ENCODE measurements at places on chromosomes 6 and 20.

GRCh38 chr6:20879526-20879925, 345.3 kb downstream of the CDKAL1 start:
- no peak for DNase-seq

DNA sequence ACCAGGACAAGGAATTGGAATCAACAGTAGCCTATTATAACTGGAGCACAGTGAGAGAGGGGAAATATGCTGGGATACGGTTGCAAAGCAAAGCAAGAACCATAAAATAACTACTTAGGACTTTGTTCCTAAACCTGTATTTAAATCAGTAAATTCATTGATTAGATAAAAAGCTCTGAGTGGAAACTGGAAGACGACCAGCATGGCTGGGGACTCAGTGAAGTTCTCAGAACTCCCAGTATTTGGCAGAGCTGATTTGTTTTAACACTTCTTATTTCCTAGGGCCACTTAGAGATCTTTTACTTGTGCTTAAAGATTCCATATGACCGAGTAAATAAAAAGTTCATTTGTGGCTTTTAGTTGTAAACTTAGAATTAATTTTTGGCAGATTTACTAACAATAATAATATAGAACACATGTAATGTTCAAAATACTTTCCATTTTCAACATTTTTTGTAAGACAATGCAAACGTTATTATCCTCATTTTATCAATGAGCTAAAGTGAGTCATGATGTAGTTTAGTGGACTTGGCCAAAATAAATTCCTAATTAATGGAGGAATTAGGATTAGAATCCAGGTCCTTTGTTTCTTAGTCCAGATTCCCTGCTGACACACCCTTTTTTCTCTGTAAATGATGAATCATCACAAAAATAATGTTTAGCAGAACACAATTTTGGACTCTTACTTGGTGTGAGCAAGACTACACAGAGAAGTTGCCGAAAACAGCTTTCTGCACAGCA, 392.9 kb downstream of the GJA1 start:
- no peak for DNase-seq

DNA sequence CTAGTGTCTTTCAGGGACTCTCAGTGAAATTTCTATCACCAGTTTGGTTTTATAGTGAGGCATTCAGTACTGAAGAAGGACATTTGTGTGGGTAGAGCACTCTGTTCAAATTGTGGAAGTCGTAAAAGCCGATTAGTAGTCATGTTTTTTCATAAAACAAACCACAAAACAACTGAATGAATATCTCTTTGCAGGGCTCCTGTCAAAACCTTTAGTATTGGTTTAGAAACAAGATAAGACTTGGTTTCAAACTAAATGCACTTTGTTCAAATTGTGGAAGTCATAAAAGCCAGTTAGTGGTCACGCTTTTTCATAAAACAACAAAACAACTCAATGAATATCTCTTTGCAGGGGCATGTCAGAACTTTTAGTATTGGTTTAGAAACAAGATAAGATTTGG, 23.8 kb downstream of the ADGRF4 start:
- DNase-seq, result no peak

DNA sequence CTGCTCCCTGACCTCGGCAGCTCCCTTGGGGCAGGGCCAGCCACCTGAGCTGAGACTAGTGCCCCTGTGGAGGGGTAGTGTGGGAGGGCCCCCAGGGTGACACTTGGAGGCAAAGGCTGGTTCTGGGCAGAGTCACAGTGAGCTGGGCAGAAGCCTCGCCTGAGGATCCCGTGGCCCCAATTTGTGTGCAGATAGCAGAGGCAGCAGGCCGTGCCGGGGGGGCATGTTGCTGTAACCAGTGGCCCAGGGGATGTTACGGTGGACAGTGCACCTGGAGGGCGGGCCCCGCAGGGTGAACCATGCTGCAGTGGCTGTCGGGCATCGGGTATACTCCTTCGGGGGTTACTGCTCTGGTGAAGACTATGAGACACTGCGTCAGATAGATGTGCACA, 2.9 kb downstream of the KLHDC3 start:
- DNase-seq, result no peak

DNA sequence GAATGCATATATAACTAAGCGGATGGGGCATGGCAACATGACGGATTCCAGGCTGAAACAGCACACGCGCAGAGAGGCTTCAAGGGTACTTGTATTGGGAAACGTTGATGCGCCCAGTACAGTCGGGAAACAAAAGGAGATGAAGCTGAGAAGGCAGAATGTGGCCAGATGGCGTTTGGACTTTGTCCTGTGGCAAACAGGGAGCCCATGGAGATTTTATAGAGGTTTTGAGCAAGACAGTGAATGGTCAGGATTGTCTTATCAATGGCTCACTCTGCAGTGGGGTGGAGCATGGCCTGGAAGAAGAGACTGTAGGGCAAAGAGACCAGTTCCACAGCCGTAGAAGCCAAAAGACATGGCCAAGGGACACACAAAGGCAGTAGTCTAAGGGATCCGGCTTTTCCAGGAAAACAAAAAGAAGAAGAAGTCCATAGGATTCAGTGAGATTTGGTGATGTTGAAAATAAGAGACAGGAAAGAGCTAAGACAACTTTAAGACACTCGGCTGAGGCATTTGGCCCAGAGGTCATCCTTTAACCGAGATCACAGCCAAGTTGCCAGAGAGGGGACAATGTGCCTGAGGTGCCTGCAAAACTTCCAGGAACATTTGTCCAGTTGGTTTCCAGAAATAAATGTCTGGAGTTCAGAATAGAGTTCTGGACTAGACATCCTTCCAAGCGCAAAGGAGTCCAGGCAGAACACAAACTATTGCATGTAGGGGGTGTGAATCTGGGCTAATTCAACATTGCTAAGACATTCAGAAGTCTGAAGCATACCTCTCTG, 123.0 kb upstream of the RREB1 start:
- DNase-seq, result no peak

DNA sequence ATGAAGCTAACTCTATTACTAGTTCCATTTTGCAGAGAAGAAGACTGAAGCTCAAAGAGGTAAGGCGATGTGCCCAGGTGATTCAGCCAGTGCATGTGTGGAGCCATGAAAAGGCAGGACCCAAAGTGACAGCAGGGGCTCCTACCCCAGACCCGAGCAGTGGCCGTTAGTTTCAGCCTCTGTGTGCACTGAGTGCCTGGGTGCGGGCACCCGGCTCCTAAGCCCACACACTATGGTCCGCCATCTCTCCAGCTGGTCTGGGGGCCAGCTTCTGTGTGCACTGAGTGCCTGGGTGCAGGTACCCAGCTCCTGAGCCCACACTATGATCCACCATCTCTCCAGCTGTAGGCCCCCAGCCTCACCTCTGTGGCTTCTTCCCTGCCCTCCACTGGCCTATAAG, 123.5 kb upstream of the CST7 start:
- no peak for DNase-seq

DNA sequence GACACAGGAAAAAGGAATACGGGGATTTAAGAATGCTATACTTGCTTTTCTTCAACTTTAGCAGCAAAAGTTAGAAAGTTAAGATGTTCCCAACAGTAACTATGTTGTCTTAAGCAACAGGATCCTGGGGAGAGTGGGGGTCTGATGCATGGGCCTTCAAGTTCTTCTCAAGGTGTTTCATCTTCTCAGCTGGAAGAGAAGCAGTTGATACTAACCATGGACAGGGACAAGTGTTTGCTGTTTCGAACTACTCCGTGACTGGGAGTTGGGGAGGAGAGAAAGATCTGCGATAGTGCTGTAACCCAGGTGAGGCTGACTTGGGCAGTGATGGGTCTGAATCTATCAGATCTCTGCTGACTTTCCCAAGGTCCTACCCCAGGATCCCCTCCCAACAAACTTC, 1.0 kb downstream of the OOEP start:
- DNase-seq, result no peak

GRCh38 chr6:44917430-44917829, 410.7 kb upstream of the RUNX2 start:
- no peak for DNase-seq

GRCh38 chr20:24842274-24842917, 106.7 kb upstream of the CST7 start:
- DNase-seq, result no peak

DNA sequence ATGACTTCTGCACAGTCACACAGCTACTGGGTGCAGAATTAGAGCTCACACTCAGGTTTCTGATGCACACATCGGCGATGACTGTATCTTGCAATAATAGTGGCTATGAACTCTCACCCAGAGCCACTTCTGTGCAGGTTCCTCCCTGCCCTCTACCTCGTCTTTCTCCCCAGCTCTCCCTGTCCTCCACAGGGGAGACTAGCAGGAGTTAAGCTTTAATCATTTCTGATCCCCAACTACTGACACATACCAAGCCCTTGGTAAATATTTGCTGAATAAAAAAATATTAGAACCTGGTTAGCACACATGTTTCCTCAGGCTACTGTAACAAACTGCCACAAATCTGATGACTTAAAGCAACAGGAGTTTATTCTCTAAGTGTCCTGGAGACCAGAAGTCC, 222.7 kb upstream of the FOXA2 start:
- DNase-seq, result no peak

DNA sequence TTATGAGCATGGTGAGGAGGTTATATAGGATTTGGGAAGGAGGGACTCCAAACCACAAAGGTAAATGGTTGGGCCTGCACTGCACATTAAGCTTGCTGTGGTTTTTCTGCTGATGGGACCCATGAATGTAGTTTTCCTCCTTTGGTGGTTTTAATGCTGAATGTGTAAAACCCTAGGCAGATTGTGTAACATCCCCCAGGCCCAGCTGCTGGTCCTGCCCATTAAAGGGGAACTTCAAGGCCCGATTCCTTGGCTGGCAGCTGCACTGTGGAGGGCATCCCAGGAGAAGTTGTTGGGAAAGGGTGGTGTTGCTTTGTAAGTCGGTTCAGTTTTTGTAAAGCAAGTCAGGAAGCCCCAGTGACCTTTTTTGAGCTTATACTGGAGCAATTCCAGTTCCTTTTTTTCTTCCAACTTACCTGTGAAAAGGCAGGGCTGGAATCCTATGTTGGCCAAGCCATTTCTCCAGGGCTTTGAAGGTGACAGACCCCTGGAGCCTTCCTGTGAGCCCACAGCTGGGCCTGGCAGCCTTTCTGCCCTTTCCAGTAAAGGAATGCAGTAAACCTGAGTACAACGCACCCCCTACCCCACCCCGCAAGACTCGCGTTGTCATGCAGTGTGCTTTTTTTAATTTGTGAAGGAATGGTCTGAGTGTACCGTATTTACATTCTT, 43.1 kb upstream of the NAA20 start:
- DNase-seq, result no peak

- DNase-seq, result no peak
These were observed 300.3 kb downstream of the PRL start for GRCh38 chr6:21996425-21997118.

DNA sequence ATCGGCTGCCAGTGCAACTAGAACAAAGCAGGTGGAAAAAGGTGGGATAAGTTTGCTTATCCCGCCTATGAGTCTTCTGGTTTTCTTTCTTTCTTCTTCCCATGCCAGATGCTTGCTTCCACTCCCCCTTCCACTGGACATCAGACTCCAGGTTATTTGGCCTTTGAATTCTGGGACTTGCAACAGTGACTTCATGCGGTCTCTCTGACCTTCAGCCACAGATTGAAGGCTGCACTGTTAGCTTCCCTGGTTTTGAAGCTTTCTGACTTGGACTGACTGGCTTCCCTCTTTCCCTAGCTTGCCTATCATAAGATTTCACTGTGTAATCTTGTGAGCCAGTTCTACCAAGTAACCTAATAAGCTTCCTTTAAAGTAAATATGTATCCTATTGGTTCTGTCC, 878.4 kb upstream of the GJE1 start:
- DNase-seq, result no peak

DNA sequence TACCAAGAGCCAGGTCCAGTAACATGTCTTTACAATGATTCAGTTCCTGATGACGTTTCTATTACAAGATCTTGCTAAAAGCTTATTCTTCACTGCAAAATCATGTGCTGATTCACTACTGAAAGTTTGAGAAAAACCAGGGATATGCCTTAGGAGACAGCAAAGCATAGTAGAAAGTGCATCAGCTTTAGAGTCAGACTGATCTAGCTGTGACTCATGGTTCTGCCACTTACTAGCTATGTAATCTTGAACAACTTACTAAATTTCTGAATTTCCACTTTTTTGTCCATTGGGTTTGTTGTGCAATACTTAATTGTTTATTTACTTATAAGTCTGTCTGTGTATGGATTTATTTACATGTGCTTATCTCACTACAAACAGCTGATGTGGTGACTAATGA, 198.5 kb upstream of the RSPO3 start:
- no peak for DNase-seq

GRCh38 chr6:119340796-119341487, 8.6 kb downstream of the MAN1A1 start:
- DNase-seq, result no peak

GRCh38 chr6:16135066-16135465, 6.2 kb downstream of the MYLIP start:
- no peak for DNase-seq

DNA sequence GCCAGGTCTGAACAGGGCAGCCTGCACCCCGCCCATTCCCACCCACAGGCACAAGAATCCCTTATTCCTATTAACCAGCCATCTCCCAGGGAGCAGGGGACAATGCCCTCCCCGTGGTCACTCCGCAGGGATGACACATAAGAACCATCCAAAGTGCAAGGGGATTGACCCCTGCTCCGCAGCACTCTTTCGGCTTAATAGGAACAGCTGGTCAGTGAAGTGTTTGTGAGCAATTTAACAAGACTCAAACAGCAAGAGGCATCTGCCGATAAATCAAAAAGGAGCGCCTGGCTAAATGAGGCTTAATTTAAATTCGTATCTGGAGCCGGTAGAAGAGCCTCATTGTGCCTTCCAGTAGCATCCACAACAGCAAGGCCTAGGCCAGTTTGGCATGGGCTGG, 389.4 kb downstream of the RNGTT start:
- DNase-seq, result no peak

DNA sequence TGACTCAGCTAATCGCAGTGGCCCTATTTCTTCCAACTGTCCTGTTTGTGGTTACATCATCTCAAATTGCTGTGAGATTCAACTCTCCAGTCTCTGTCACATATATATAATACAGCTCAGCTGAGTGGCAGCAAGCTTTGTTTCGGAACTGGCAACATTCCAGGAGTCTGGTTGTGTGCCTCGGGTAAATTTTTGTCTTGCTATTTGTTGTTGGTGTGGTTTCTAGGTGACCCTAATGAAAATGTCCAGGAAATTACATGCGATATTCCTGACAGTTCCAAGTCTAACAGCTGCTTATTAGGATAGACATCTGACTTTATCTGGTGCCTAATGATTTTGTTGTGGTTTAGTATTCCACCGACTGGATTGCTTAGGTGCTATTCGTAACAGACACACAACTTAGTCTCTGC, 581.8 kb downstream of the CD109 start:
- no peak for DNase-seq

GRCh38 chr6:31268836-31269235, 3.1 kb downstream of the HLA-C start:
- no peak for DNase-seq

Measured in activated T-cell treated with anti-CD3 and anti-CD28 coated beads, Interleukin-2, amount 50 U/mL, for 4 hours (primary cell).